ENCODE measurements at places on chromosomes 16 and 17.

DNA sequence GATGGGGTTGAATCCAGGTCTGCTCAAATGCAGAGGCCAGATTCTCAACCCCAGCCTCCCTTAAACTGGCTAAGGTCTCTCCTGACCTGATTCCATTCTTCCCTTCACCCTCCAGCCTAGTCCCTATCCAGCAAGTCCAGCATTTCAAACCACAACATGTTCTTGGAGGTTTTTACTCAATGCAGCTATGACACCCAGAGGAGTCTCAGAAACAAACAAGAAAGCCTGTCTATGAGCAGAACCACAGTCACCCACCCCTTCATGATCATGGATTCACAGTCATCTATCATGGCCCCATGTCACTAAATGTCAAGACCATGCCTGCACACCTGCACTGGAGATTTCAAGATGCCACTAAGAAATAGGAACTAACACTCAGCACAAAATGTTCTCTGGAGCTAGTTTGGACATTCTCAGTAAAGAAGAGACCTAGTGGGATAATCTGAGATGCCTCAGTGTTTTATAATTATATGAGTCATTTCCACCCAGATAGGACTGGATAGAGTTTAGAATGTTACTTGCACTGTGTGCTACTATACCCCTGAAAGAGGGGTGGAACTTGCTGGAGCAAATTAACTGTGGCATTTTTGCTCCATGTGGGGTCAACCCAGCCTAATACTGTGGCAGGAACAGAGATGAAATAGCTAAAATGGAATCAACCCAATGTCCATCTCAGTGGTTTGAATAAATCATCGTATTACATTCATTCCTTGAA, 9.5 kb upstream of the METTL22 start:
- DNase-seq, result no peak

DNA sequence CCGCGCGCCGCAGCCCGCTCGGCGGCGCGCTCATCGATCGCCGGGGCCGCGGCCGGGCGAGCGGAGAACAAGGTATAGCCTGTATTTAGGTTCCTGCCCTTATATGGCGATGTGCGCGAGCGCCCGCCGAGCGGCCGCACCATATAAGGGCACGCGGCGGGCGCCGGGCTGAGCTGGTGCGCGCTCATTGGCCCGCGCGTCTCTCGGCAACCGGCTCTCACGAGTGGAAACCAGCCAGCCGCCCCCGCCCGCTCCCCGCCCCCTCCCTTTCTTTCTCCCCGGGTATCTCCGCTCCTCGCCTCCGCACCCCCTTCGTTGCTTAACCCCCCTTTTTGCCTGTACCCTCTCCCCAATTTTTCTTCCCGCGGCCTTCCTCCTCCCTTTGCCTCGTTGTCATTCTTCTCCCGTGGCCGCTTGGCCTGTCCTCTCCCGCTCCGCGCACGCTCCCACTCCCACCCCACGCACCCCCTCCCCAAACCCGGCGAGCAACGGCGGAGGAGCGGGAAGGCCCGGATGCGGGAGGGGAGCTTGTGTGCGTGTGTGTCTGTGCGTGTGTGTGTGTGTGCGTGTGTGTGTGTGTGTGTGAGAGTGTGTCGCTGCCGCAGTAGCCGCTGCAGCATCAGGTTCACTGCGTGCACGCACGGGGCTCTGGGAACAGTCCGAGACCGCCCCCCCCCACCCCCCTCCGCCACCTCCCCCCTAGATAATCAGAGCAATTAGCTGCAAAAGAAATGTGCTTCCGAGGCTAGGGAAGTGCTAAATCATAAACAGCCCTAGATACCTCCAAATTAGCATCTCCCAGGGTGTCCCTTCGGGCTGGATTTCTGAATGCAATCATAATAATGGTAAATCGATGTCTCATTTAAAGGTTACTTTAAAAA, 13.5 kb upstream of the CBX8 start:
- peak; percentile 78 for DNase-seq

DNA sequence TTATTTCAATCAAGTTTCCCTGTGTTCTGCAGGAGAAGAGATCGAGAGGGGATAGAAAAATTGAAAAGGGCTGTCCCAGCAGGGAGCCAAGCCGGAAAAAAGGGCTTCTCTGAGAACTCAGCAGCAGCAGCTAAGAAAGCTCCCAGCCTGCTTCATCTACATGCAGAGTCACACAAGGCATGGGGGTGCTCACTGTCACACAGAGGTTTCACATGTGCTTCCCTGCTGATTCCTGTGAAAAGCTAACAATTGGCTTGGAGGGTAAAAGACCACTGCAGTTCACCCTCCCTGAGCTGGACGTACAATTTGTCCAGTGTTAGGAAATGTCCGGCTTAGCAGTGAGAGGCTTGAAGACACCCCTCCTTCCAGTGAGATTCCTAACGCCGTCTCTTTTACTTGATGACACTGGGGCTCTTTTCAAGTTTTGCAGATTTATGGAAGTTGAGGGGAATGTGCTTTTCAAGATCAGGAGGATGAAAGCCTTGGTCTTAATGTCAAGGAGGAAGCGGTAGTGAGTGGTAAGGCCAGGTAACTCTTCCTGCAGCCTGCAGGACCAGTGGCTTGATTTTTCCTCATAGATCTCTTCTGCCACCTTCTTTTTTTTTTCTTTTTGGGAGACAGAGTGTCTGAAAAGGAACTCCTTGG, 85.6 kb downstream of the WNT3 start:
- DNase-seq, result no peak

DNA sequence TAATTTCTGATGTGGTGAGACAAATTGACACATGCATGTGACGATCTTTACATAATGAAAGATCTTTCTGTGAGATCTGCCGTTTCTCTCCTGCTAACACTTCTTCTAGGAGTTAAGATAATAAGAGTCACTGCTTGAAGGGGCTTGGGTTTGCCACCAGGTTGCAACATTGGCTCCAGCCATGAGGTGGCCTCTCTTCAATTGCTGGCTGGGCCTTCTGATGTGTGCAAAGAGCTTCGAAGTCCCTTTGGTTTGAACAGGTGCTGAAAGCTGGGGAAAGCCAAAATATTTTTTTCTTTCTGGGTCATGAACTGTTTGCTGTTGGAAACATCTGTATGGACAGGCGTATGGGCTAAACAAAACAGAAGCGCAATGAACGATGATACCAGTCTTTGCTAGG, 204.1 kb upstream of the SALL1 start:
- DNase-seq, result no peak

- no peak for DNase-seq
Observed at GRCh38 chr17:14818469-14818868, 446.7 kb downstream of the PMP22 start.

DNA sequence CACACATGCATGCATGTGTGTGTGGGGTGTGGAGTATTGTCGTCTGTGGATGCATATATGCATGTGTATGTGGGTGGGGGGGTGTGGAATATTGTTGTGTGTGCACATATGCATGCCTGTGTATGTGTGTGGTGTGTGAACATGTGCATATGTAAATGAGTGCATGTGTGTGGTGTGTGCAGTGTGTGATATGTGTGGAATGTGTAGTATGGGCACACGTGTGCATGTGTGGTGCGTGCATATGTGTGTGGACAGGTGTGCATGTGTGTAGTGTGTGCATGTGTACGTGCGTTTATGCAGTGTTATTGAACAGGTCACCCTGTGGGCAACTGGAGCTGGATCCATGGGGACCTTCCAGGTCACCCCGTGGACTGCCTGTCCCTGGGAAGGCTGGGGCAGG, 18.7 kb downstream of the RBFOX3 start:
- DNase-seq, result no peak

- DNase-seq, result no peak
Observed at GRCh38 chr16:81429045-81429521, 15.5 kb upstream of the CMIP start.

DNA sequence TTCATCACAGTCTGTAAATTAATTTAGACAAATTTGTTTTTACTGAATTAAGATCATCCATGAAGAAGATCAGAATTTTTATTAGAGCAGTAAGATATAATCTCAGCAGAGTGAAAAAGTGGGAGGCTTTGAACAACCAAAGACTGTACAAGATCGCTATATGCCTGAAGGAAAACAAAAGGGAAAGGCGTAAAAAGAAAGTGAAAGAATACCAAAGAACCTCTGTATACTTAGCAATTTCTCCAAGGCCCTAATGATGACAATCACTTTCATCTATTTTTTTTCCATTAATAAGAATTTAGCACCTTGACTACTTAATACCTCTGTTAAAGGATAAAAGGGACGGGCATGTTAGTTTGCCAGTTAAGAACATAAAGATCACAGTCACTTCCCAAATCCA, 38.6 kb upstream of the ABCA10 start:
- DNase-seq, result no peak

DNA sequence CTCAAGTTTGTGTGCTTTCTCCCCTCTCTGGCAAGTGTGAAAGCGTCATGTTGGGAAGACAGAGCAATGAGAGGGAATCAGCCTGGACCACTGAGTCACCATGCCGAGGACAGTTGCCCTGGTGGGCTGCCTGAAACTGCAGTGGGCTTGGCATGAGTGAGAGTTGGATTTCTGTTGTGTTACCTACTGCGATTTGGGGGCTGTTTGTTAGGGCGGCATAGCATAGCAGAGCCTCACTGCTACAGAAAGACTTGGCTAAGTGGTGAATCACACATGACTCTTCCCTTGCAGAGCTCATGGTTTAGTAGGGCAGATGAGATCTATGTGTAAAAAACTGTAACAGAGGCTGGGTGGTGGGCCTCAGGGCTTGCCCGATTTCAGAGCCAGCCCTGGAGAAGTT, 324.6 kb downstream of the C16orf95 start:
- no peak for DNase-seq

GRCh38 chr17:79814974-79815835, 18.3 kb upstream of the CBX8 start:
- no peak for DNase-seq

DNA sequence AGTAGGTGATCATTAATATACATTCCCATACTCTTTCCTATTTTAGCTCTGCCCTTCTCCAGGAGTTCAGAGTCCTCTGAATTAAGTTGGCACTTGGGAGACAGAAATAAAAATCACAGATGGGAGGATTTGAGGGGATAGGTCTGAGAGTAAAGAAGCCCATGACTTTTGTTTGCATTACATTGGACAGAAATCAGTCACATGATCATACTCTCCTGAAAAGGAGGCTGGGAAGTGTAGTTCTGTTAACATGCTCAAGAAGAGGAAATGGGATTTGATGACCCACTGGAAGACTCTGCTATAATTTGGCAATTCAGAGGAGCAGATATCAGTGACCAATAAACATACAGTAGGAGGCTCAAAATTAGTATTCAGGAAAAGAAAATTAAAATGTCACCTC, 674.9 kb upstream of the C16orf82 start:
- no peak for DNase-seq

GRCh38 chr17:17552351-17553216, 38.9 kb downstream of the PEMT start:
- no peak for DNase-seq

DNA sequence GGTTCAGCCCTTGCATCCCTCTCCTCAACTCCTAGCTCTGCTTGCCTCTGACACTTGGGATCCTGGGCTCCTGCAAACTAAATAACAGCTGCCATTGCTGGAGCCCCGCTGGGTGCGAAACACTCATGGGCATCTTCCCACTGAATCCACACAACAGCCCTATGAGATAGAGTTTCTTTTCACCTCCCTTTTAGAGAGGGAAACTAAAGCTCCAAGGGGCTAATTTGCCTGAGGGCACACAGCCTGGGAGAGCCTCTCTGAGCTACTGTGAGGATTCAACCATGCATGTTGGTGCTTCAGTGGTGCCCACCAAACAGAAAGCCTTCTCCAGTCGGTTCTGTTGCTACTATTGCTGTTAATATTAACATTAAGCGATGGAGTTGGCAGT, 4.0 kb downstream of the ACBD4 start:
- DNase-seq, result no peak

GRCh38 chr17:82808006-82808405, 31.8 kb downstream of the ZNF750 start:
- DNase-seq, result no peak

- DNase-seq, result no peak
Observed at GRCh38 chr17:50201276-50201854, at the start of gene COL1A1. Gene COL1A1, minus strand, starts transcription at chr17:50201631. Its CDS starts 118 bp downstream, at chr17:50201513.

- DNase-seq, result no peak
Observed at GRCh38 chr17:29495011-29495410, 71.8 kb downstream of the ABHD15 start.

DNA sequence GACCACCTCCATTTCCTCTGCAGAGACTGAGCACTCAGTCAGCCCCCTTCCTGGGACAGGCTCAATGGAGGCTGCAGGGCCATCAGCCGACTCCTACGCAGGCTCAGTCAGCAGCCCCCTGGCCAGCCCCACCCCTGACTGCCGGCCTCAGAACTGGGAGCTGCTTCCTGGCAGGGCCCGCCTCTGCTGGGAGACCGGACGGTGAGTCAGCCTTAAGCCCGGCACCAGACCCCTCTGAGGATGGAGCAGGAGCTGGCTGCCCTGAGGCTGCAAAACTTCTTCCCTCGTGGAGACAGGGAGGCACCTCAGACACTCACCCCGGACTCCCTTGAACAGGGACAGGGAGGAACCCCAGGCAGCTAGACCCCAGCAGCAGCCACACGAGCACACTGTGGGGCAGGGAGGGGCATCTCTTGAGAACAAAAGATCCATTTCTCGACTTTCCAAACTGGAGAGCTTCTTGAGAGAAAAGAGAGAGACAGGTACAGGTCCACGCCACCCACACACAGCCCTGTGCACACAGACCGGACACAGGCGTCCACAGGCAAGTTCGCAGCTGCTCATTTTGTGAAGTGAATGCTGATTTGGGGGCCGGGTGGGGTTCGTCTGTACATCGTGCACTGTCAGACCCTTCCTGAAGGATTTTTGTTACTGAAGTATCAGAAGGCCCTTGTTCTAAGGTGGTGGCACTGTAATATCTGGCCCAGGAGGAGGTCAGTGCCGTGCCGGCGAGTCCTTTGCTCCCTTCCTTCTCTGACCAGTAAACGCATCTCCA, 1.3 kb upstream of the TUBB3 start:
- no peak for DNase-seq

- DNase-seq, result no peak
Observed at GRCh38 chr17:2853283-2854142, 57.3 kb downstream of the RAP1GAP2 start.
